ENCODE measurements at places on chromosomes 12 and 14.

DNA sequence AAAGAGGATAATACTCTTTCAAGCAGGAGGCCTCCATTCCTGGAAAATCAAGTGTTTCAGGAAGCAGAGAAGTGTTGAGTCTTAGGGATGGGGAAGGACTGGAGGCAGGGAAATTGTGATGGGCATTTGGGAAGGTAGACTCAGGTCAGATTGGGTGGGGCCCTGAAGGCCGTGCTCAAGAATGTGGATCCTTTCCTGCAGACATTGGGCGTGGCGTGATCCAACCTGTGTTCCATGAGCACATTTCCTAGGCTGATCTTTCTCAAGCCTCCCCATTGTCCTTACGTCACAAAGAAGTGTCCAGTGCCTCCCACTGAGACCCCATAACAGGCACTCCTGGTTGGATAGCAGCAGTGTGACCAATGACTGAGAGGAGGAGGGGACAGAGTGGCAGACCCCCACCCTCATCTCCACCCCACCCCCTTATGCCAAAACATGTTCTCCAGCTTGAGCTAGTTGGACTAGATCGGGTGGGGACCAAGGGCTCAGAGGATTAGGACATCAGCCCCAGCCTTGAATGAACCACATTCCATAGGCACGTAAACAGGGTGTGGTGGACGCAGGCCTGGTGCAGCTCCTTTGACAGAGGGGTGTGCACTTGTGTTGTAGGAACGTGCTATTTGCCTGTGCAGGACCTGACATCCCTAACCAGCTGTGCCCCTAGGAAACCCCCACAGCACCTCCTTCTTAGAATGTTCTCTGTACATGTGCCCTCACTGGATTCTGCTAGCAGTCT is 76.8 kb downstream of the TTC9 start:
- no peak for DNase-seq

DNA sequence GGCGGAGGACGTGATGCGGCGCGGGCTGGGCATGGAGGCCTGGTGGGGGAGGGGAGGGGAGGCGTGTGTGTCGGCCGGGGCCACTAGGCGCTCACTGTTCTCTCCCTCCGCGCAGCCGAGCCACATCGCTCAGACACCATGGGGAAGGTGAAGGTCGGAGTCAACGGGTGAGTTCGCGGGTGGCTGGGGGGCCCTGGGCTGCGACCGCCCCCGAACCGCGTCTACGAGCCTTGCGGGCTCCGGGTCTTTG is 303 bp downstream of the GAPDH start:
- no peak for DNase-seq

GRCh38 chr12:103181366-103182152 is 224.1 kb downstream of the ASCL1 start:
- no peak for DNase-seq

- DNase-seq, result no peak
Measured at GRCh38 chr14:94139006-94139405, 9.6 kb upstream of the IFI27L2 start.

DNA sequence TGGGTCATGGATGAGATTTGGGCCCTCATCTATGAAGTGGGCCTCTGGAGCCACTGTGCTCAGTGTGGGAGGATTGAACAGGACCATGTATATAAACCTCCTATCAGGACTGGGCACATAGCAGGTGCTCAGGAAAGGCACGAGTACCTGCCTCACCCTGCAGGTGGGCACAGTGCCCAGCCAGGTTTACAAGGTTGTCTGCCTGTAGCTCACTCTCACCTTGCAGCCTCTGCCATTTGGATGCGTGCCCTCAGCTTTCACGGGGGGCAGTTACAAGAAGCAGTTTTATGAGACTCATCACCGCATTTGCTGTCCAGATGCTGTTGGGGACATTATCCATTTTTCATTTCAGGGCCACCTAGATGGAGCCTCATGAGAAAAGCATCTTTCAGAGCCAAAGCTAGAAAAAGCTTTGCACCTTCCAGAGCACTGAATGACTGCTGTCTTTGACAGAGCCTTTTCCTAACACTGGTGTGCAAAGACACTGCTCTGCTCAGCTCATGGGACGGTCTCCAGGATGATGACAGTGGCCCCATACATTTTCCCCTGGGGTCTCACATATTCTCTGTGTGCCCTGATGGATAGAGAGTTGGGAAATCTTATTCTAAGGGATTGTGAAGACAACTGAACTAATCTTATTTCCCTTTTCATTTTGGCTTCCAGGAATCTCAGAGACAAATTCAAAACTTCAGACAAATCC is 327.5 kb upstream of the RTL1 start:
- DNase-seq, result no peak

DNA sequence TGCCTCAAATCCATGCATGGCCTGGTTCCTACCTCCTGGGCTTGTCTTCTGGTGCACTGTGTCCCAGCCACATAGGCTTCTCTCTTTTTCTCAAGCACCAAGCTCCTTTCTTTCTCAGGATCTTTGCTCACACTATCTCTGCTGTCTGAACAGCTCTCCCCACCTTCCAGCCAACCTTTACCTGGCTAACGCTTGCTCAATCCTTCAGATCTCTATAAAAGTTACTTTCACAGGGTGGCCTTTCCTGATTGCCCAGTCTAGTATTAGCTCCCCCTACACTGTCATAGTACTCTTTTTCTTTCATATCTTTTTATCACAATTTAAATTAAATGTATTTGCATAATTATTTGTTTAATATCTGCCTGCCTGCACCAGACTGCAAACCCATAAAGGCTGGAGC is 3.8 kb downstream of the PARP11 start:
- no peak for DNase-seq

- DNase-seq, result no peak
Measured at GRCh38 chr12:124502379-124502778, 65.0 kb downstream of the NCOR2 start.

- peak; percentile 6 for DNase-seq
Measured at GRCh38 chr12:122834921-122835749, at the start of gene HIP1R. HIP1R (plus strand) TSS chr12:122835457; CDS start chr12:122835551, 94 bp downstream.

- no peak for DNase-seq
Measured at GRCh38 chr14:73696466-73697400, 17.5 kb downstream of the PNMA1 start.

- DNase-seq, result no peak
Measured at GRCh38 chr12:52011602-52012214, 5.0 kb downstream of the TAMALIN start.

- no peak for DNase-seq
Measured at GRCh38 chr12:131038961-131039950, 85.5 kb downstream of the ADGRD1 start.

GRCh38 chr14:64719601-64720000 is 15.4 kb downstream of the PLEKHG3 start:
- DNase-seq, result no peak

DNA sequence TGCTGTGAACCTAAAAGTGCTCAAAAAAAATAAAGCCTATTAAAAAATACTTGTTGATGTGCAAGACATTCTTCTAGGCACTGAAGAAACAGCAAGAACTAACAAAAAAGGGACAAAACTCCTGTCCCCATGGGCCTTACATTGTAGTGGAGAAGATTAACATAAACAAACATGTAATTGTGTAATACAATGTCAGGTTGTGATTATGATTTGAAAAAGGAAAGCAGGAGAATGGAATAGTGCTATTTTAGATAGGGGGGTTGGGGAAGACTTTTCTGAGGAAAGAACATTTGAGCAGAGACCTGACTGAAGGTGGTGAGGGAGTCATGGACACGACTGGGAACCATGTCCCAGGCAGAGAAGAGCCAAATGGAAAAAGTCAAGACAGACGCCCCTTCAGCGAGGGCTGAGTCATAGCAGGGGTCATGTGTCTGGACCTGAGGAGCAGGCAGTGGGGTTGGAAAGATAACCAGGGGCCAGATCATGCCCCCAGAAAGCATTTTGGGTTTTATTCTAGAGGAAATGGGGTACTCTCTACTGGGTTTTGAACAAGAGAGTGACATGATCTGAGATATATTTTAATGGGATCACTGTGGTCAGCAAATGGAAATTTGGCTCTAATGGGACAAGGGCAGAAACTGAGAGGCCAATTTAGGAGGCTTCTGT is 19.4 kb upstream of the IFNG start:
- DNase-seq, result no peak

DNA sequence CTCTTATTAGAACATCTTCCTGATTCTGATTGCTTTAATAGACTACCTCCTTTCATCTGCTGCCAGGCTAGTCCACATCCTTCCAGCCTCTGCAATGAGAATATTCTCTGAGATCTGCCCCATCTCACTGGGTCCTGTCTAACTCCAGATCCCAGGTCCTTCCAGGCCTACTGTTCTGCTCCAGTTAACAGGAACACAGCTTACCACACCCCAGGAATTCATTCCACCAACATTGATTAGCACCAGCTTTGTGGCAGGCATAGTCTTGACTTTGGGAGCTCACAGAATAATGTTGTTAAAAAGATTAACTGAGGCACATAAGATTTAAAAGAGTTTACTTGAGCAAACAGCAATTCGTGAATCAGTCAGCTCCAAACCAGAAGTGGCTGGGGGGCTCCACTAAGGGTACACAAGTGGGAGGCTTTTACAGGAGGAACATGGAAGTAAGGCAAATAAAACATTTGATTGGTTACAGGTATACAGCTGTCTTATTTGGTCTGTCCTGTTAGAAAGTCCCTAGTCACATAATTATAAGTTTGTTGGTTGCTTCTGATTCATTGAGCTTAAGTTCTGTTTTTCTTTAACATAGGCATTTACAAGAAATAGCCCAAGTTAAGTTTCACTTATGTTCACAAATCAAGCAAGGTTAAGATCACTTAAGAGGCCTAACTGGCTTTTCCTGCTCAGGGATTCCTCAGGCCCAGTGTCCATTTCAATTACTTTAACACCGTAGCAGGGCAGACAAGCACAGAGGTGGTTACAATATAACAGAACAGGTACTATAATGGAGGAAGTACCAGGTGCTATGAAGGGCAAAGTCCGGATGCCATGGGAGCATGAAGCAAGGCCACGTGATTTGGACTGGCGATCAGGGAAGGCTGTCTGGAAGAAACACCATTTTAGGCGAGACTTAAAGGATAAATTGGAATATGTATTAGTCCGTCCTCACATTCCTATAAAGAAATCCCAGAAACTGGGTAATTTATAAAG is 12.2 kb upstream of the MYH7 start:
- DNase-seq, result no peak

DNA sequence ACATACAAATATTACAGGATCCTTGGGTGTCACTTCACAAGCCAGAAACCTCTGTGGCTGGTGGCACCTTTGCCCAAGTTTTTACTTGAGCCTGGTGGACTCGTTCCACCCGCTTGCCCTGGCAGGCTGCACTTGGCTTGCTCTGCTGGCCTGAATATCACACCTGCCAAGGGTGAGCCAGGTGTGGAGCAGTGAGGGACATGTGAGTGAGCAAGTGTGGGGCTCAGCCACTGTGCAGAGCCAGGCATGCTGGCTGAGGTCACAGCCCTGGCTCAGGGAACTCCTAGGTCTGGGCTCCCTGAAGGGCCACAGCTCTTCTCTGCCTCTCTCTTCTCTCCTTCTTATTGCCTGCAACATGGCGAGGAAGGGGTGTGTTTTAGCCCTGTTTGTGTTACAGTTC is 82.0 kb downstream of the SLC16A7 start:
- DNase-seq, result no peak

DNA sequence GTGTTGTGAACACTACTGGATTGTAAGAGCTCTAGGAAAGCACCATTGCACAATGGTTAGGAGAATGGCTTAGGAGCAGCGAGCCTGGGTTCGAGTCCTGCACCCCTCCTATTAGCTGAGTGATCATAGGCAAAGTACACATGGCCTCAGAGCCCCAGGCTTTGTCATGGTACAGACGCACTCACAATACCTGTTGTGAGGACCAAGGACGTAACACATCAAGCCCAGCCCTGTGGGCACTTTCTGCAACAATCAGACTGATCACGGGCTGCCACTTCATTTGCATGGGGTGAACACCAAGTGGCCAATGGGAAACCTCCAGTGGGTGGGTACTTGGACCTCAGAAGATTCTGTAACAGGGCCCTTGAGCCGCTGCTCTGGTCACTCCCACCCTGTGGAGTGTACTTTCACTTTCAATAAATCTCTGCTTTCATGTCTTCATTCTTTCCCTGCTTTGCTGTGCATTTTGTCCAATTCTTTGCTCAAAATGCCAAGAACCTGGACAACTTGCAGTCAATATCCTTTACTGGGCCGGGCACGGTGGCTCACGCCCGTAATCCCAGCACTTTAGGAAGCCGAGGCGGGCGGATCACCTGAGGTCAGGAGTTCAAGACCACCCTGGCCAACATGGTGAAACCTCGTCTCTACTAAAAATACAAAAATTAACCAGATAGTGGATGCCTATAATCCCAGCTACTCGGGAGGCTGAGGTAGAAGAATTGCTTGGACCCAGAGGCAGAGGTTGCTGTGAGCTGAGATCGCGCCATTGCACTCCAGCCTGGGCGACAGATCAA is 28.2 kb downstream of the GLRX5 start:
- no peak for DNase-seq

- DNase-seq, result no peak
Measured at GRCh38 chr14:96059519-96060135, 20.5 kb downstream of the C14orf132 start.

DNA sequence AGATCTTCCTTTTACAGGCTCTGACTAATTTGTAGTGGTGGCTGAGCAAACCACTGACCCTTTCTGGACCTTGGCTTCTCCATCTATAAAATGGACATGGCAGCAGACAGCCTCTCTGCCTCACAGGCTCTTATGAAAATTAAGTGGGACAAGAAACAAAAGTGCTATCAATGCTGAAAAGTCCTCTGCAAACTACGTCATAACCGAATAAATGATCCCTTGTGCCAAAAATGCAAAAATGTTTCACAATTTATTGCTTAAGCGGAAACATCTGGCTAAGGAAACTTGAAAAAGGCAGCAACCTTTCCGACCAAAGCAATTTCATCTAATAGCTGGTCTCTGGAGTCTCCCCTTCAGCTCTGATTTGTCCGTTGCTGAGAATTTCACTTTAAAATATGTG is 108.5 kb upstream of the PLXNC1 start:
- DNase-seq, result no peak

Data from stimulated activated CD8-positive, alpha-beta memory T cell treated with anti-CD3 and anti-CD28 coated beads, Interleukin-15, amount 100 ng/mL, for 4 hours (primary cell).